NCI-H2081 treated with DMSO at 0.1 percent for 48 hours (cell line): ENCODE measurements at places on chromosomes 3 and 15.

- DNase-seq, result no peak
Measured at GRCh38 chr15:50414624-50415023, 9.6 kb upstream of the USP8 start.

DNA sequence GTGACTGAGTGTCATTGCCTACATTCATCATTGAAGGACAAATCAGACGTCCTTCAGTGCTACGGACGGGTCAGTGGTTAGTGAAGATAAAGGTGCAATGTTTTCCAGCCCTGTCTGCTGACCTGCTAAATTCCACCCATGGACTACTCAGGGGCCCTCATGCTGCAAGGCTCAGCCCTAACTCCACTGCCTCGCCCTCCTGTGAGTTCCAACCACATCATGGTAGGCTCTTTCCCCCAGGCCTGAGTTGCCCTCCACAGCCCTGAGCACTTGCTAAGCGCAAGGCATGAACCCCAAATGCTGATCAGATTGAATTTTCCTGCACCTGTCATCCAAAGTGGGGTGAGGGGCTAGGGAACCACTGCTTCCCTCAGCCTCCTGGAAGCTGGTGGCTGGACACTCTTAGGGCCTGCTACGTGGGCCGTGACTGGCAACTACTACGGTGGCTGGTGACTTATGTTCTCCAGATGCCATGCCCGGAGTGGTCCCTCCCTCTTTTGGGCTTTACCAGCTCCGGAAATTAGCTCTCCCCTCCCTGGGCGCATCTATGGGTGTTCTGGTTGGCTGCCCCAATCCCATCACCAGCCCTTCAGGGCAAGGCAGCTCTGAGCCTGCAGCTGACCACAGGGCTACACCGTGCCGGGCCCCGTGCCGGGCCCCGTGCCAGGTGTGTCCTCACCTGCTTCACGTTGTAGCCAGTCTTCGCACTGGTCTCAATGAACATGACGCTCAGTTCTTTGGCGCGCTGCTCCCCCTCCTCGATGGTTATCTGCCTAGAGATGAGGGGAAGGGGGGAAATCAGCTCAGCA, 32.1 kb downstream of the SRPRB start:
- no peak for DNase-seq

DNA sequence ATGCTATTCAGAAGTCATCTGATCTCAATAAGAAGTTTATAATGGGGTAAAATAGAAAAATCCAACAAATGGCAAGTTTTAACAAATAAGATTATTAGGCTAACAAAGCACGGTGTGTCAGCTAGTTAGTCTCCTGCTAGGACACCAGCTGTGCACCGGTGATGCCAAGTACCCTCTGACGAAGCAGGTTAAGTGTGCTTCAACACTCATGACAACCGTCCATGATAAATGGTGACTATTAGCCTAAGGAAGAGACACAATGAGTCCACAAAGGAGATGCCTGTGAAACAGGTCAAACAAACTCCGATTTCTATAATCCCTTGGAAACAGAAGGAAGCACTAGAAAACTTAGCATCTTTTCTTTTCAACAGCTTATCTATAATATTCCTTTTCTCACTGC, 36.5 kb downstream of the ATP13A3 start:
- DNase-seq, result peak; percentile 36

GRCh38 chr3:80007522-80007921, 239.7 kb upstream of the ROBO1 start:
- no peak for DNase-seq

DNA sequence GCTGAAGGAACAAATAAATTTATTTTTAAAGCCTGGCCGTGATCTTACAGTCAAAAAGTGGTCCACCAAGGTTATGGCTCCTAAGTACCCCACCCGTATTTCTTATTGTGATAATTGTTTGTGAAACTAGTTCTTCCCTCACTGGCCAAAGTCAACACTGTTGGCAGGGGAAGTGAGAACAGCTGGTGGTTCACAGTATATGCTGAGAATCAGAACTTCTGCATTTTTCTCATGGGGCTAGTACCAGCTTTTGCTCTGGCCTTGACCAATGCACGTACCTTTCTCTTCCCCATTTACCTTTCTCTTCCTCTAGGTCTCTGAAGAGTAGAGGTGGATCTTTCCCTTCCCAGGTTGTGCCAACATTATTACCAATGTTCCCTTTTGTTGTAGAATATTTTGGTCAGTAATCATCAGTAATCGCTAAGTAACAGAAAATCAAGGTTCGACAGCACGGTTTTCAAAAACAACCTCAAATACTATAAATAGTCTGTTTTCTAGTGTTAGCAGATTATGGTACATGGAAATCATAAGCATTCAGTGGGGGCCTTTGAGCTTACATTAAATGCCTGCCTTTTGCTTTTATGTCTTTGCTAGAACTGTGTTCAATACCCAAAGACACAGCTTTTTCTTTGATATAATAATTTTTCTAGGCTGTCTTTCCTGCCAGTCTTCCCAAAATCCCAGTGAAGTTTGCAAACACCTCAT, 268.0 kb downstream of the LPP start:
- DNase-seq, result no peak

- no peak for DNase-seq
Measured at GRCh38 chr15:68818066-68818768, 2.5 kb downstream of the ANP32A start.

GRCh38 chr3:169365993-169366915, 297.3 kb downstream of the MECOM start:
- no peak for DNase-seq

- no peak for DNase-seq
Measured at GRCh38 chr15:56356616-56357015, 8.6 kb upstream of the TEX9 start.

DNA sequence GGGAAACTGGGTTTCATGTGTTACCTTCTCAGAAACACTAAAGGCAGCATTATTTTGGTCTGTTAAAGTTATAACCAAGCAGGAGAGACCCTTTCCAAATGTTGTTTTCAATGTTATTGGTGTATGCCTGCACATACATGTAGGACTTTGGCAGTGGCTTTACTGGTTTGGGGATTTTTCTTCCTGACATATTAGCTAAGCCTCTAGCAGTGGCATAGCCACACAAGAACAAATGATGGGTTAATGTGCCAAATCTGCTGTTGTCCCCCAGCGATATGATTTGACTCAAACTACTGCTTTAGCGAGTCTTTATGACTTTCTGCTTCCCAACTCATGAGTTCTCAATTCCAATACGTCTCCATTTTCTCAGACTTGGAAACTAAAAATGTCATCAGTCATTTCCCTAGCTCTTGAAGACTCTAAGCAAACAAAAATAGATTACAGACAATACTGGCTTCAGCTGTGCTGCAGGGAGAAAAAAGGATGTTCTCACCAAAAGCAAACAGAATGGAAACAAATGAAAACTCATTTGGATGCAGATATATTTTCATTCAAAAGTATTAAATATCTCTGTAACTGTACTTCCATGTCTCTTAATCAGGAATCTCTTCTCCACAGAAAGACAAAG, 29.6 kb downstream of the TPM1 start:
- no peak for DNase-seq

- no peak for DNase-seq
Measured at GRCh38 chr3:197466586-197467399, 89.0 kb downstream of the BDH1 start.

GRCh38 chr3:132870541-132870940, 148.3 kb upstream of the NPHP3 start:
- DNase-seq, result no peak

GRCh38 chr3:82384181-82384580, 622.7 kb upstream of the GBE1 start:
- DNase-seq, result no peak

GRCh38 chr15:82315519-82316246, 33.6 kb downstream of the GOLGA6L10 start:
- no peak for DNase-seq

GRCh38 chr3:128971421-128972100, 22.3 kb downstream of the CFAP92 start:
- no peak for DNase-seq

DNA sequence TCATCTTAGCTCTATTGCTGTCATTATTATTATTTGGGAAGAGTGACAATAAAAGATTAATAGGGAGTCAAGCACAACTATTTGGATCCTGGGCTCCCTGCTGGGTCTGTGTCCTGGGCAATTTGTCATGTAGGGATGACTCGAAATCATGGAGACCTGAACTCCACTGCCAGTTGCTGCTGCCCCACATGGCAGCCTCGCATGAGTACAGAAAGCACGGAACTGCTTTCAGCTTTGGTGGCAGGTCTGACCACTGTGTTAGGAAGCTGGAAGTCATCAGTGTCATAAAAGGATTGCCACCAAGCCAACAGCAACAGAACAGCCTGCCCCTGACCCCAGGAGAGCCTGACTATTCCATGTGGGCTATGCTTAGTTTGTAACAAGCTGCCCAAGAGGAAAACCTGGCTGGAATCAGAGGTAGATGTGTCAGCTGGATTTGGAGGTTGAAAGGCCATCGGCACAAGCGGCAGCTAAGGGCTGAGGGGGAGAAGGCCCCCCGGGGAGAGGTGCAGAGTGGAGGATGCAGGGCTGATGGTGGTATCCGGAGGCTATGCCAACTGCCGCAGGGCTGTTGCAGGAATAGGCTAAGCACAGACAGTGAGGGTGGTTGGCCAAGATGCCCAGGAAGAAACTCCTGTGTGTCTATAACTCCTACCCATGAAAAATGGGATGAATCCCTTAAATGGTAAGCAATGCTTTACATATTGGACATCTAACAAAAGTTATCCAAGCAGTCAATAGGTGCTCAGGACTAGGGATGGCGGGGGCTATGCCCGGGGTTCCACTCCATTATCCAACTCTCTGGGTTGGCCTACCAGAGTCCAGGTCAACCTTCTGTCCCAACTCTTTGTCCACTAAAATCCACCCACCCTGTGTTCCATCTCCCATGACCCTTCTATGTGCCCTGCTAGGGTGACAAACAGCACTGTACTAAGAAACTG, 291.6 kb downstream of the ADAMTS17 start:
- DNase-seq, result no peak
